ENCODE measurements at places on chromosomes 2 and 18.
A peak's percentile ranks its signal among the peaks of the same experiment; 100 is the strongest.

DNA sequence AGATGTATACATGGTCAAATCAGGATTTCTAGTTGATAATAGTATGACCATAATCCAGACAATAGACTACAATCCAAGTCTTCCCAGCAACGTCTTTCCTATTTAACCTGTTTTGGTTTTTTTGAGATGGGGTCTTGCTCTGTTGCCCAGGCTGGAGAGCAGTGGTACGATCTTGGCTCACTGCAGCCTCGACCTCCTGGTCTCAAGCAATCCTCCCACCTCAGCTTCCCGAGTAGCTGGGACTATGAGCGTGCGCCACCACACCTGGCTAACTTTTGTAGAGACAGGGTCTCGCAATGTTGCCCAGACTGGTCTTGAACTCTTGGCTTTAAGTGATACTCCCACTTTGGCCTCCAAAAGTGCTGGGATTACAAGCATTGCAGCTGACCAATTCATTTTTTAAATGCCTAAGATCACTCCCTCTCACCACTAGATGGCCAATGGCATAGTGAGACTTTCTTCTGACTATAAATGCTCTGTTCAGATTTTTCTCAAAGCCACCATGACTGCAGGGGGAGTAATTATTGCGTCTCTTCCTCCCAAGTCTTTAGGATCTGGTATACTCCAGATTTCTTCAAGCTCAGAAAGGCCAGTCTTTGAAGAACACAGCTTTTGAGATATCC is 47.6 kb downstream of the HNRNPLL start:
- no peak for DNase-seq

- DNase-seq = no peak
Measured at GRCh38 chr2:210519594-210519993, 36.8 kb upstream of the CPS1 start.

GRCh38 chr2:20369366-20369765 is 18.7 kb upstream of the PUM2 start:
- no peak for DNase-seq

DNA sequence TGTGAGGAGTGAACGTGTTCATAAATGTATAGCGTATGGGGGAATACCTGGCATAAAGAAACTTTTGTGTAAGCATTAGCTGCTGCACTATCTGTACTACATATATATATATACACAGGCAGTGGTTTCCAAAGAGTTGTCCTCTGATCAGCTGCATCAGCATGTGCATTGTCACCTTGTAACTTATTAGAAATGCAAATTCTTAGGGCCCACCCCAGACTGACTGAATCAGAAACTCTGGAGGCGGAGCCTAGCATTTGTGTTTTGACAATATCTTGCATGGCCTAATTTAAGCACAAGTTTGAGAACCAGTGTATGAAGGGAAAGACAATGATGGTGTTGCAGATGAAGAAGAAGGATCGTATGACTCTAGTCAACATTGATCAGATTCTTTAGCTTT is 299.5 kb downstream of the CCDC102B start:
- DNase-seq = no peak

DNA sequence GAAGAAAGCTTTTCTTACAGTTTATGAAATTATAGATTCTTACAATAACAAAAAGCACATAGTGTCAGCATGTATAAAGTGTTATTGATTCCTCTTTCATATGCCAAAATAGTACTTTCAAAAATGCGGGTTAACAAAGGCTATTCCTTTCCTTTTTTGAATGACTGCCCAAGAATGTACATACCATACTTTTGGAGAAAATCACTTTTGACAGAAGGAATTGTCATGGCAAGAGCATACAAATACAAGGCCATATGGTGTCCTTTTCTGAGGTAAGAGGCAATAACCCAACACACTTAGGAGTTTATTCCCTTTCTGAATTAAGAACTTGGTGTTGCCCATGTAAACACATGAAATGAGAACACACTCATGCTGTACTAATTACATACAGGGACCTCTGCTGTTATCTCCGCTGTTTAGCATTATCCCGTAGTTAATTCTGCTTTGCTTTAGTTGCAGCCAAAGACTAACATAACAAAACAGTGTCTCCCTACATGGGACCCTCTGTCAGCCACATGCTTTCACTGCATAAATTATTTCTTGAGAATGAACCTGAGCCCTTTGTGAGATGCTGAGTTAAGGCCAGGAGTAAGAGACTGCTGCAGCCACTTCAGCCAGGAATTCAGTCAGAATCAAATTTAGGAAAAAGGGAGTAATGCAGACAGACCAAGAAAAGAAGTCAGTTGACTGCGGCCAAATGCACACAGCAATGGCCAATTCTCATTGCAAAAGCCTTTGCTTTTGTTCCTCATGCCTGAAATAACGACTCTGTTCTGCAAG is 67.0 kb downstream of the CDH2 start:
- no peak for DNase-seq

DNA sequence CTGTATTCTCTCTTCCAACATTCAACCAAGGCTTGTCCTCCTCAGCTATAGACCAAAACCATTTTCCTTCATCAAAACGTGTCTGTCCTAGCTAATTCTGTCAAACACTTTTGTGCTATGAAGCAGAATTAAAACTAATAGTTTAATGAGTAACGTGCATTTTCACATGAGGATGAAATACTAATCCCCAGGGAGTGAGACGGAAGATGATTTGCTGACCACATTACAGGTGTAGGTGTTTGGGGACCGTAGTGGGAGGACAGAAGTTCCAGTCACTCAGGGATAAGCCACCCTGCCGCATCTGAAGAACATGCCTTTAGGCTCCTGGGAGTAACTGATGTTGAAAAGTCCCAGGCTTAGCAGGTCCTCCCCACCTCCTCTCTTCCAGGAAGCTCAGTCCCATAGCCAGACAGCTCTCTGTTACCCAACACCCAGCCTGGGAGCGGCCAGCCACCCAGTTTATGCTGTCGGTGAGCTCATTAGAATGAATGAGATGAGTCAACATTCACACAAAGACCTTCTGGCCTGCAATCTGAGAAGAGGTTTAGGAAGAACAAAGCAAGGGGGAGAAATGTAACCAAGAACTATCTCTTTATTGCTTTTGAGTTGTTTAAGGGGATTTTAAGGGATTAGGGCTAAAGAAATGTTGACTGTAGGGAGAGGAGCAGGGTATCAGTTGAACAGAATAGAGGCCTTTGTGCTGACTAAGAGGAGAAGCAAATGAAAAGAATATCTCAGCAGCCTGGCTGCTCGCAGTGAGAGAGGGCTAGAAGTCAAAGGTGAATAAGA is 122.5 kb downstream of the FOXI3 start:
- no peak for DNase-seq

- DNase-seq = peak; percentile 26
Measured at GRCh38 chr18:10490401-10491165, 35.2 kb upstream of the NAPG start.

DNA sequence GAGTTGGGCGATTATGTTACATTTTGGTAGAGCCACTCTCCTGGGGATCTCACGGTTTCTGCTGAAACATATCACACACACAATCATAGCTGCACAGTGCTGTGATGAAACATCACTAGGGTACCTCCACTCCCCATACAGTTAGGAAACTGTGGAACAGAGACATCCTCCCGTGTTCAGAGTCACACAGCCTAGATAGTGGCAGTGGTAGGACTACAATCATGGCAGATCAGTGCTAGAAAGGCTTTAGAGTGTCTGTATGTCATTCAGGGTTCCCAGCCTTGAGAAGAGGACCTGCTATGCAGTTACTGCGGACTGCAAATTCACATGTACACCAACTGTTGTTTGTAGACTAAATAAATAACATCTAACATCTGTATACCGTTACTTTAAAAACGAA is 210.3 kb upstream of the FOSL2 start:
- no peak for DNase-seq

DNA sequence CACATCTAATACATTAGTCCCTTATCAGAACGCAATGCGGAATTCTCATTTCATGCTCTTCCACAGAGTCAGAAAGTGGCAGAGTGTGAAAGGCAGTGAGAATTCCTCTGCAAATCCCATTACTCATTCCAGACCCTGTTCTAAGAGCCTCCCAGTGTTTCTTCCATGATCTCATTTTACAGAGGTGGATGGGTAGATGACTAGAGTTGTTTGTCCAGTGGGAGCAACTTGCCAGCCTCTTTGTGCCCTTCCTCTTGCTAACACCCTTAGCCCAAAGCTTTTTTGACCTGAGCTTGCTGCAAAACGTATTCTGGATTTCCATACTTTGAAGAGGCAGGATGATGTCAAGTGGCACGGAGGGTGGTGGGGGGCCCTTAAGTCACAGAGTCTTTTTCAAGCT is 467.7 kb upstream of the RGPD4 start:
- no peak for DNase-seq

Measured in stimulated activated CD4-positive, alpha-beta T cell treated with anti-CD3 and anti-CD28 coated beads, Interleukin-1b, Interleukin-23, amount 100 ng/mL, for 4 hours (primary cell).